ENCODE measurements at places on chromosomes 12 and 14. TPM values are rescaled to one million over a fixed set of nuclear protein-coding genes. Genes with fewer than 3 reads are reported as not detected.

DIO2 gene
- total RNA-seq = 6.5 TPM

TROAP gene
- 87.2 TPM for total RNA-seq

ACRBP gene
- total RNA-seq = 0.16 TPM

MBD6 gene
- total RNA-seq = 26.7 TPM

PPP2R5C gene
- 77.8 TPM for total RNA-seq

TMEM229B gene
- total RNA-seq = 0.17 TPM

UNC79 gene
- 0.02 TPM for total RNA-seq

RAPGEF3 gene
- 0.81 TPM for total RNA-seq

CIROP gene
- not detected for total RNA-seq

FOXM1 gene
- 94.4 TPM for total RNA-seq

GZMB gene
- not detected for total RNA-seq

WNT5B gene
- 2.2 TPM for total RNA-seq

RNASE3 gene
- total RNA-seq = not detected

SUSD6 gene
- 6.7 TPM for total RNA-seq

CLEC4D gene
- total RNA-seq = not detected

LMNTD1 gene
- not detected for total RNA-seq

KRT6C gene
- not detected for total RNA-seq

TGM1 gene
- total RNA-seq = 1.3 TPM

CYP27B1 gene
- 1.8 TPM for total RNA-seq

ZFHX2 gene
- total RNA-seq = 1.2 TPM

NEUROD4 gene
- total RNA-seq = 0.02 TPM

C12orf50 gene
- total RNA-seq = not detected

CAPZA3 gene
- not detected for total RNA-seq

ASCL1 gene
- total RNA-seq = not detected

AMIGO2 gene
- total RNA-seq = 140 TPM

NKX2-1 gene
- 0.03 TPM for total RNA-seq

PIWIL1 gene
- 0.03 TPM for total RNA-seq

LRRC10 gene
- not detected for total RNA-seq

KLHDC1 gene
- 0.17 TPM for total RNA-seq

NUMB gene
- 34.7 TPM for total RNA-seq

SLC6A13 gene
- total RNA-seq = 0.33 TPM

DPY19L2 gene
- 2.1 TPM for total RNA-seq

CAND1 gene
- total RNA-seq = 89.3 TPM

PRH2 gene
- not detected for total RNA-seq

SLCO1B1 gene
- total RNA-seq = 0.46 TPM

TRIM9 gene
- total RNA-seq = 10.5 TPM

PLEKHG3 gene
- 50.8 TPM for total RNA-seq

HAL gene
- 0.16 TPM for total RNA-seq

P2RX2 gene
- total RNA-seq = not detected

PRKAG1 gene
- total RNA-seq = 39.5 TPM

PELI2 gene
- total RNA-seq = 0.93 TPM

GZMH gene
- not detected for total RNA-seq

BTG1 gene
- total RNA-seq = 73.2 TPM

SDR9C7 gene
- total RNA-seq = not detected

BIN2 gene
- total RNA-seq = 0.07 TPM

RFLNA gene
- 0.06 TPM for total RNA-seq

ESR2 gene
- total RNA-seq = 0.03 TPM

SBNO1 gene
- total RNA-seq = 23.4 TPM

KRT6A gene
- 1.4 TPM for total RNA-seq

TAS2R50 gene
- total RNA-seq = not detected

IAPP gene
- not detected for total RNA-seq

RTN1 gene
- 0.06 TPM for total RNA-seq

MIP gene
- total RNA-seq = not detected

CALCOCO1 gene
- total RNA-seq = 24.8 TPM

OR6C2 gene
- not detected for total RNA-seq

GUCY2C gene
- total RNA-seq = not detected

CDH24 gene
- 5.2 TPM for total RNA-seq
